ENCODE measurements at places on chromosomes 7 and 10.

DNA sequence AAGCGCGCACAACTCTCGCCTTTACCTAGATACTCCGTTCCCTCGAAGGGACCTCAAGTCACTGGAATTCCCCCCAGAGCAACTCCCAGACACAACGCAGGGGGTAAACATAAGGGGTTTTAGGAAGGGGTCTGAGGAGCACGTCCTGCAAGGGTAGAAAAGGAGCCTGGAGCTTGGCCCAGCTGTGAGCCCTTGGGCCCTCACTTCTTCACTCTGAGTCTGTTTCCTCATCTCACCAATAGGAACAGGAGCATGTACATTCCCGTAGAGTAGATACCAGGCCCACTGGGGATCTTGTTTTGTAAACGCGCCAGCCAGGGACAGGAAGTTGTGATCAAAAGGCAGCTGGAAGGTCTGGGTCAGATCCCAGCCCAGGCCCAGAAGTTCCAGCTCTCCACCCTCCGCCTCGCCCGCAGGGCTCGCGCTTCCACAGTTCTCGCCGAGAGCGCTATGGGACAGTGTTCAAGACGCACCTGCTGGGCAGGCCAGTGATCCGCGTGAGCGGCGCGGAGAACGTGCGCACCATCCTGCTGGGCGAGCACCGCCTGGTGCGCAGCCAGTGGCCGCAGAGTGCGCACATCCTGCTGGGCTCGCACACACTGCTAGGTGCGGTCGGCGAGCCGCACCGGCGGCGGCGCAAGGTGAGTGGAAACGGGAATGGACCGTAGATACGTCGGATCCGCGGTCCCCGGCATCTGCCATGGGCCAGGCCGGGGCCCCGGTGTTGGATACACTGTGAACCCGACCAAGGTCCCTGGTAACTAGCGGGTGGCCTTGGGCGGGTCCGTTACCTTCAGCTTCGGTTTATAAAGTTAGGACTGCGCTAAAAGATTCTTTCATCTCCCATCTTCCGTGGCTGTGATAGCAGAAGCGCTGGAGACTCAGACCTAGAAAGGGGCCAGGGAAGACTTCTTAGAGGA, 1.3 kb downstream of the CYP26C1 start:
- DNase-seq: no peak

- no peak for DNase-seq
Observed at GRCh38 chr10:47073967-47074366, 162.7 kb downstream of the PTPN20 start.

- DNase-seq: no peak
Observed at GRCh38 chr10:35950701-35951100, 308.6 kb upstream of the FZD8 start.

- no peak for DNase-seq
Observed at GRCh38 chr7:31873816-31874597, 187.0 kb downstream of the PPP1R17 start.

GRCh38 chr10:12535656-12536055, 186.3 kb downstream of the CAMK1D start:
- no peak for DNase-seq

Measured in HT-29 (cell line).